ENCODE measurements at places on chromosomes 4 and X. TPM values are rescaled to one million over a fixed set of nuclear protein-coding genes. Genes with fewer than 3 reads are reported as not detected.
A peak's percentile ranks its signal among the peaks of the same experiment; 100 is the strongest.

The UFSP2 gene
- total RNA-seq = 53.0 TPM

- DNase-seq = no peak
These were observed 314.5 kb downstream of the GPAT3 start for GRCh38 chr4:83850435-83850834.

The VEGFC gene
- 0.94 TPM for total RNA-seq

The FGF13 gene
- 136 TPM for total RNA-seq

GRCh38 chr4:9849538-9849920, 68.1 kb downstream of the DRD5 start:
- no peak for DNase-seq

The MMGT1 gene
- 16.7 TPM for total RNA-seq

The INTU gene
- total RNA-seq = 36.3 TPM

GRCh38 chr4:37977471-37978247, 17.5 kb downstream of the PTTG2 start:
- DNase-seq = peak; percentile 17

- DNase-seq = peak; percentile 69
These were observed 31.5 kb upstream of the NUP54 start for GRCh38 chr4:76179398-76180318.

The EDA2R gene
- total RNA-seq = 0.62 TPM

DNA sequence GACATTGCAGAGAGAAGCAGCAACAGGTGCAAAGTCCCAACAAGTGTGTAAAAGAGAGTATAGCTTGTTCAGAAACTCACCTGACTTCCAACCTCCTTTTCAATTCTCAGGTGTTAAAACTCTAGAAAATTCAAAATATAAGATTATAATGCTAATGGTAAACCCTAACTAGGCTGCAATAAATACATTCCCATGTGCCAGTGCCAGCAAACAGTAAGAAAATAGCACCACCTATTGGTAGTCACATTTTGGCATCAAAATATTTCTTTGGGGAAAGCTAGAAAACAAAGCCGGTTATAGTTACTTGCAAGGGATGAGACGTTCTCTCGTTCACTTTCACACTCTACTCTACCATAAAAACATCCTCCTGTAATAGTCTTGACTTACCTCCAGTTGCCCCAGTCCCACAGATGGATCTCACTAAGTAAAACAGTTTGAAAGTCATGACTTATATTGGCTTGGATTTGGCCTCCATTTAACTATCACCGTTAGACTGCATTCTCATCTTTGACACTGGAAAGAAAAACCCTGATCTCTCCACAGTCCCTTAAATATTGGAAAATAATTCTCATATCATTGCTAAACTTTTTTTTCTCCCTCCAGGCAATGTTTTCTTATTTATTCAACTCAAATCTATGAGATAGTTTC, 9.6 kb downstream of the BMP3 start:
- no peak for DNase-seq

The KCND1 gene
- 1.1 TPM for total RNA-seq

DNA sequence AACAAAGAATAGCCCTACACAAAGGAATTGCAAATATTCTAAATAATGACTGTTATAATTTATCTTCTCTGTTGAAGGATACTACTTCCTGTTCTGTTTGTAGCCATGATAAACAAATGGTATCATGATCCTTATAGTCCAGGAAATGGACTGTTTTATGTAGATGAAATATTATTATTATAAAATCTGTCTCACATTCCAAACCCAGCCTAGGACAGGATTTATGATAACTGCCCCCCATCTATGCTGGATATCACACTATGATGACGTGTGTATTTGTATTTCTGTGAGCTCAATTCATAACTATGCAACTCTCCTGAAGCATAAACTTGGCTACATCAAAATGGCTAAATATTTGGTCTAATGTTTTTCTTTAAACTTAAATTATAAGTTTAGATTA, 21.3 kb downstream of the DMD start:
- DNase-seq = no peak
